HS-27A (cell line): ENCODE measurements at places on chromosomes 16 and 17.

DNA sequence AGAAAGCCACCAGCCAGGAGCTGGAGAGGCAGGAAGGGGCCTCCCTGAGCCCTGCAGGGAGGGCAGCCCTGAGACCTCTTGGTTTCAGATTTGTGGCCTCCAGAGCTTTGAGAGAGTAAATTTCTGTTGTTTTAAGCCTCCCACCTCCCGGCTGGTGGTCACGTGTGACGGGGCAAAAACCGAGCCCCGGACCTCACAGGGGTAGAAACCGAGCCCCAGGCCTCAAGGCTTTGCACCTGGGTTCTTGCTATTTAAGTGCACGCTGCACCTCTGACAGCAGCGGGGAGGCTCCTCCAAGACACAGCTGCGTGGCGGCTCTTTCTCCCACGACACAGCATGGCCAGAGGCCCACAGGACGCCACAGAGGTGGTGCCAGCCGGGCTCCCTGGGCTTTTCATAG is 17.4 kb upstream of the ZC3H18 start:
- DNase-seq = no peak

DNA sequence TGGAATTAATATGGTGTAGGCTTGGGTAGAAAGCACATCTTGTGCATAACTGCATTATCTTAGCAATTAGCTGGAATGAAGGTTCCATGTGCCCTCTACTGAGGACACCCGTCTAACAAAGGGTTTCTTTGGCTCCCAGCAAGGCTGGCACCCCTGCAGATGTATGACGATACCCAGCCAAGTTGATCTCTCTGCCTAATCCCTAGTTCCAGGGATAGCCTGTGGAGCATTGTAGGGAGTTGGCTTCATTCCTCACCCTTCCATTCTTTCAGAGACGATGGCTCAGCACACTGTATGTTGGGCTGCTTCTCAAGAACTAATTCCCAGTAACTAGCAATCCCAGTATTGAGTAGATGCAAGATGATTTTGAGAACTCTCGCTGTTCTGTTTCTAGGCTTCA is 182.5 kb downstream of the SNX29 start:
- DNase-seq = no peak

DNA sequence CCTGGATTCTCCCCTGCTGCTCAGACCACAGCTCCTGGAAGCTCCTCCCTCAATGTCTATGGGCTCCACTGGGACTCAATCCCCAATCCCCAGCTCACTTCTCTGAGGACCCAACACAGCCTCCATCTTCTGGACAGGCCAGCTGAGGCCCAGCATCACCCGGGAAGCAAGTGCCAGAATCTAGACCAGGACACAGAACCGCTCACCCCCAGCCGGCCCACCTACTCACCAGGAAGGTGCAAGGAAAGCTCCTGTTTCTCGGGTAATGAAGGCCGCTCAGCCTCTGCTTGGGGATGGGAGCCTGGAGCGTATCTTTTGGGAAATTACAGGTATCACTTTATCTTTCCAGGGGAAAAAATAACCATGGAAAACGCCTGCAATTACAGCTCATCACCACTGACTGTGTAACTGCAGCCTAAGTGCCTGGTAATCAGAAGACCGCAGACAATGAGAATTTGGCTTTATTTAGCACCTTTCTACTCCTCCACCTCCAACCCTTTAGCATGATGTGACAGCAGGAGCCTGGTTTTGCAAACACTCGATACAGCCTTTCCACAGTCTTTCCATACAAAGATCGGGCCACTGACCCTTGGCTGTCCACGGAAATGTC is 49.6 kb upstream of the RPL38 start:
- no peak for DNase-seq

- no peak for DNase-seq
Observed at GRCh38 chr17:62718429-62718828, 89.7 kb downstream of the MARCHF10 start.

GRCh38 chr16:8798174-8798527 is 512 bp downstream of the PMM2 start:
- DNase-seq = no peak

DNA sequence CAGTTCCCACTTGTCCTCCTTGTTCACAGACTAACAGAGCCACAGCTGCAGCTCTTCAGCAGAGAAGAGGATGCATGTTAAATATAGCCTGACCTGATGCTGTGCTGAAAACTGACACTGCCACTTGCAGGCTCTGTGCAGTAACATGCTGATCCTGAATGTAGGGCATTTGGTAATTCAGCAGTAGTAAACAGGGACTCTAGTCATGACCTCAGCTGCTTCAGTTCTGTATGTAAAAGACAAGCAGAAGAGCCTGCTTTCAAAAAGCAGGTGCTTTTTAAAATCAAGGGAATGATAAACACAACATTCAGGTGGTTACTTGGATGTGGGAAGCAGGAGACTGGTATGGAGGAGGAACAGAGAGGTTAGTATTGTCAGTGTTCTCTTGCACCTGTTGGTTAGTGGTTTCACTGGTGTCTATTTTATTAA is 33.8 kb downstream of the ESRP2 start:
- DNase-seq = no peak

DNA sequence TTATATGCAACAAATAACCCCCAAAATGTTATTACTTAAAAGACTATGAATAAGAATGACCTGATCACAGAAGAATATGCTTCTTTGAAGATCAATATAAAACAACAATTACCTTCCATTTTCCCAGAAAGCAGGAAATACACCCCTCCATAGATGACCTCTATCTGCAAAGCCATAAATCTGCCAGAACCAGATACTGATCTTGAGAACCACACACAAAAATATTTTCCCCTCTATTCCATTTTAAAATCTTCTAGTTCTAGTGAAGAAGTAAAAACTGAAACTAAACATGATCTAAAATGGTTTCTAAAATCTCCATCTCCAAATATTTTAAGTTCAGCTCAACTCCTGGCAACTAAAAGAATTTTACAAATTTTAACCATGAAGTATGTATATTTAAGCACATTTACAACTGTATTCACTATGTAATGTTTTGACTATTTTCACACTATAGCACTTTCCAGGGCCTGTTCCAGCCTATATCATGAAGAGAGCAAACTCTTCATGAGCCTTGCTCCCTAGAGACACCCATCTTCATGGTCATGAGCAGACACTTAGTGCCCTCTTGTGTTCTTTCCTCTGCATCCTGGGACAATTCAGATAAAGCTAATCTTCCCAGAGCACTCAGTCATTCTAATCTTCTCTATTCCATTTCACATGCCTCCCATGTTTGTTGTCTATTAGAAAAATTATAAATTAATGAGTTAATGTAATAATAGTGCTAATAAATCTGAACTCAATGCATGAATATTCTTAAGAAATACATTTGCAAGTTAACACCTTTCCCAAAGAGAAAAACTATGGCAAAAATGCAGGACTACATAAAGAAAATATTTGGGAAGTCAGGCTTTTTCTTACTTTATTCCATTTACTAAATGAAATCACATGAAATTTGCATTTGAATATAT is 87.0 kb downstream of the HELZ start:
- DNase-seq = no peak

DNA sequence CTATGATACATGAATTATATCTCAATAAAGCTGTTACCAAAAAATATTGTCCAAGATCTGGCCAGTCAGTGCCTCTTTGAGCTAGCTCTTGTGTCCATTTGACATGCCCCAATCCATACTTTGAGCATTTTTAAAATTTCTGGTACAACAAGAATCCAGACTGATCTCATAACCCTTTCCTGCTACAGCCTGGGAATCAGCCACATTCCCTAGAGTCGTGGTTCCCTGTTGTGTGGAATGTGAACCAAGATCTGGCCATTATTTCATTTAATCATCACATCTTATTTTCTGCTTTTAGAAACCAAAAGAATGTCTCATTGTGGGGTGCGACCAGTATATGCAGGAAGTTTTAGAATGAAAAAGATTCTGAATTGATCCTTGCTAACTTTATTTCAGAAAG is 34.3 kb upstream of the RPRML start:
- DNase-seq = no peak

DNA sequence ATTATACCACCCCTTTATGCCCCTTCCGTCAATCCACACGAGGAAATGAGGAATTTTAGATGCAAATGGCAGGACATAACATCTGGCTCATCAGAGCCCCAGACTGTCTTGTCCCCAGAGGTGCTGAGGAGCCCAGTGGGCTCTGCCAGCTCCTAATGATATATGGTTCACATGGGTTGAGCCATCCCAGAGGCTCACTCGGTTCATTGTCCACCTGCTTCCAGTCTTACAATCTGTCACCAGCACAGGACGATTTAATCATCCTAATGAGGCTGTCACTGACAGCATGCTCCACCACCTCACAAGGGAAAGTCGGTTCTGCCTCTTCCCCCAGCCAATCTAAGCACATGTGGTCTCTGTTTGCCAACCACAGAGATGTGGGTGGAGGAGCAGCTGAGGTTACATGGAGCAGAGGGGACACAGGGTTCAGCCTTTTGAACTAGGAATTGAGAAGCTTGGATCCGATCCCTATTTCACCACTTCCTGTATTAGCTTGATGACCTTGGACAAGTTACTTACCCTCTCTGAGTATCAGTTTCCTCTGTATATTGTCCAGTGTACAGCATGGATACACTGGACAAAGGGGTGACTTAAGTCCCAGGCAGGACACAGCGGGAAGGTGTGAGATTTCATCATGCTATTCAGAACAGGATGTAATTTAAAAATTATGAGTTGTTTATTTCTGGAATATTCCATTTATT is 27.0 kb upstream of the DHX8 start:
- DNase-seq = no peak

GRCh38 chr17:66455060-66455459 is 152.6 kb downstream of the PRKCA start:
- DNase-seq = no peak

DNA sequence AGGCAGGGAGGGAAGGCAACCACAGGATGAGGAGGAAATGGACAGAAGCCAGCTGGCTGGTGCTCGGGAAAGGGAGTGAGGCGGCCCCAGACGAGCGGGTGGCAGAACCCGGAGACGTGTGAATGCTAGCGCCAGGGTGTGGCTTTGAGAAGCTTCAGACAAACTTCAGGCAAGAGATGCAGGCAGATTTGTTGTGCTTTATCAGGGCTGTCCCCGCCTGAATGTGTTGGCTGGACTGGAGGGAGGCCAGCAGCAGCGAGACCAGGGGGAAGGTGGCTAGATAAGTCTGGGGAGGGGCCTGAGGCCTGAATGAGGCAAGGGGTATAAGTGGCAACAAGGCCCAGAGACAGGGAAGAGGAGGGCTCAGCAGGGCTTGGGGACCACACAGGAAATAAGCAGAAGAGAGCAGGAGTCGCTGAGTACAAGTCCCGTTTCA is 22.0 kb downstream of the CAMKK1 start:
- no peak for DNase-seq

GRCh38 chr17:8222630-8223355 is 12.4 kb upstream of the AURKB start:
- peak; percentile 98 for DNase-seq

DNA sequence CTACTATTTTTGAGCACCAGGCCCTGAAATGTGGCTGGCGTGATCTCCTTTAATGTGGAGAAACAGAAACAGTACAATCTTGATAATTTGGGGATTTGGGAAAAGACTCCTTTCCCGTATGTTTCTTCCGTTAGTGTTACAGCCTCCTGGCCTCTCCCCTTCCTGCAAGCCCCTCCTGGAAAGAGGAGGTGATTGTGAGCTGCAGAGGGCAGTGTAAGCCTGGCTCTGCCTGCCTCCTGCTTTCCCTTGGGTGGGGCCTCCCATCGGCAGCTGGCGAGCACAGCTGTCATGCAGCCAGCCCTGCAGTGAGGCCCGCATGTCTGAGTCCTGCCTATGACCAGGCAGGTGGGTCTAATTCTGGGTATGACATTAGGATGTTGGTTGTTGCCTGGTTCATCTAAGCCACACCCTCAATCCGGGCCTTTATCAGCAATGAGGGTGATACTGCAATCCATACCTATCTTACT is 48.7 kb upstream of the WSB1 start:
- DNase-seq = no peak

GRCh38 chr16:28321700-28322411 is 29.5 kb downstream of the SBK1 start:
- no peak for DNase-seq

DNA sequence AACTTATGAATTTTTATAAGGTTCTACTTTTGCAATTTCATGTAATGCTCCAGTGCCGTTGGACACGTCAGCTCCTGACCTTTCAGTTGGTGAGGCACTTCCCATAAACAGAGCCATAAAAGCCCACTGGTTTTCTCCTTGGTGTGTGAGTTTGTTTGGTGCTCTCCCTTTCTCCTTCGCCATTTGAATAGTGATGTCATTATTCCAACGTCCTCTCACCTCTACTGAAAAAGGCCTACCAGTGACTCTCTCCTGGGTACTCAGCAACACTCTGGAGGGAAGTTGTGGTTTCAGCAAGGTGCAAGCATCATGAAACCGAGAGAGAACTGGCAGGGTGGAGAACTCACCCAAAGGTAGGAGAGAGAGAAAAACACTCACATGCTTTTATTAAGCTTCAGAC is 29.6 kb upstream of the HNF1B start:
- DNase-seq = no peak
